Breast epithelium (tissue), 4 donors: ENCODE measurements at places on chromosomes 12 and 14. TPM values are rescaled to one million over a fixed set of nuclear protein-coding genes. Genes with fewer than 3 reads are reported as not detected.

TIMM9 gene
- 37.4 TPM for total RNA-seq

GPR135 gene
- total RNA-seq = 4.4 TPM

KLRC4 gene
- total RNA-seq = 1.5 TPM

TCL1B gene
- total RNA-seq = not detected

CPNE6 gene
- total RNA-seq = not detected

IRAK3 gene
- total RNA-seq = 88.8 TPM

SMCO2 gene
- not detected for total RNA-seq

SDR9C7 gene
- not detected for total RNA-seq

CLEC4A gene
- total RNA-seq = 3.9 TPM

LRRC10 gene
- total RNA-seq = not detected

EIF2S3B gene
- not detected for total RNA-seq

DNA sequence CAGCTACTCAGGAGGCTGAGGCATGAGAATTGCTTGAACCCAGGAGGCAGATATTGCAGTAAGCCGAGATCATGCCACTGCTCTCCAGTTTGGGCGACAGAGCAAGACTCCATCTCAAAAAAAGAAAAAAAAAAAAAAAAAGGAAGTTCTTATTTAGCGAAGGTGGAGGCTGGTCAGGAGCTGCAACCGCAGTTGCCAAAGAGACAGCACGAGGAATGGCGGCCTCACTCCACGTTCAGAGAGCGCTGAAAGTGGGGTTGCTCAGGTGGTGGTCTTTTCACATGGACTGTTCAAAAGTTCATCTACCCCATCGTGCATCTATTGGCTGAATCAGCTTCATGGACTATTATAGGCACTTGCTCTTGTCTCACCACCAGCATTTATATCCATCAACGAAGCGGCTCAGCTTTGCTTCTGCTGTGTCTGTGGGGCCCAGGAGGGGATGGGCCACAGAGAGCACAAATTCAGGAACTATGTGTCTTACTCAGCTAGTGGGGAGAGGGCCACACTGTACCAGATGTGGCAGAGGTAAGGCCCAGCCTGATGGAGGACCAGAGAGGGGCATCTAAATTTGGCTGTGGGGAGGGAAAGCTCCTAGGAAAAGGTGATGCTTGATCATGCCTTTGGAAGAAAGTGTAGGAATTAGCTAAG lies 27.3 kb downstream of the SLC25A47 start:
- no peak overlapping the region for H3K27ac ChIP-seq
- no peaks in the 10 kb centered on the region for H3K4me1 ChIP-seq
- H3K36me3 ChIP-seq = peaks cover 14% of the 10 kb centered on the region

- DNase-seq = no peak
- no peaks in the 10 kb centered on the region for H3K36me3 ChIP-seq
- no peaks in the 10 kb centered on the region for H3K4me1 ChIP-seq
- H3K4me3 ChIP-seq = no peak overlapping the region
These were observed 199.7 kb downstream of the ANO2 start for GRCh38 chr12:5745251-5745888.

DNA sequence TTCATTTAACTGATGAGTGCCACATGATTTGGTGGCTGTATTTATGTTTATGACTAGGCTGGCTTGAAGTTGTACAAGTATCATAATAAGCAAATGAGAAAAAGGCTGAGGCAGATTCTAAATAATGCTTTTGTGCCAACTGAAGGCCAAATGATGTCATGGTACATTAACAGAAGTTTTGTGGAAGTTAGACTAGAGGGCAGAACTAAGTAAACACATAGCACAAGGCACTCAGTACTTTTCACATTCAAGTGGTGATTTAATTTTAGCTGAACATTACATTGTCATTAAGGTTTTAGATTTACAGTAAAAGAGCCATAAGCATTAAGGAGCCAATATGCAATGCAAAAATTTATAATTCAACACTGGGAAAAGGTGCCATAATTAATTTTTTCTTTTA lies 21.1 kb downstream of the PPP1CC start:
- peaks cover 4% of the 10 kb centered on the region for H3K36me3 ChIP-seq
- no peaks in the 10 kb centered on the region for H3K27me3 ChIP-seq
- H3K4me1 ChIP-seq = no peaks in the 10 kb centered on the region
- no peak overlapping the region for H3K4me3 ChIP-seq
- DNase-seq = no peak

- H3K27me3 ChIP-seq = no peaks in the 10 kb centered on the region
- no peak overlapping the region for H3K4me3 ChIP-seq
- no peak for DNase-seq
- no peaks in the 10 kb centered on the region for H3K36me3 ChIP-seq
These were observed 177.2 kb downstream of the C12orf42 start for GRCh38 chr12:103318566-103318965.

DNA sequence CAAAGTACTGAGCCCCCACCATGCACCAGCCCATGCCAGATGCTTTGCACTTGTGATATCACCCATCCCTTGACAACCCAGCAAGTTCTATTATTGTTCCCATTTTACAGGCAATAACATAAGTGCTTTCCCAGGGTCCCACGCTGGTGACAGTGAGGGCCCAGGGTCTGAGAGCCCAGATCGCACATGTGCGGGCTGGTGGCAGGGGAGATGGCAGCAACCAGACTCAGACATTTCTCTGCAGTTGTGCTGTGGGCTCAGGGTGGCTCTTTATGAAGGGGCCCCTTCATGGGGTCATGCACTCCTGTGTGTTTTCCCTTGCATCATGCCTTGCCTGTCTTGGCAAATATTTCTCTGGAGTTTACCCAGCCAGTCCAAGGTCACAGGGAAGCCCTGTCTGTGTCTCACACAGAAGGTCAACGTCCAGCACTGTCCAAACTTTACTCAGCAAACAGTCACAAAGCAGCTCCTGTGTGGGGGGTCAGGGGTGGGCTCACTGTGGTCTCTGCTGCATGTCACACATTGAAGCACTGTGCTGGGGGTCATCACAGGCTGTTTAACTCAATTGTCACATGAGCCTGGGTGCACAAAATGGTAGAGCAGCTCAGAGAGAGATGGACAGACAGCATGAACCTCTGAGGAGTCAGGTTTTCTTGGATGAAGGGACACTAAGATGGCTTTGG lies 12.7 kb downstream of the SERPINA5 start:
- DNase-seq = no peak
- no peak overlapping the region for H3K27ac ChIP-seq
- no peaks in the 10 kb centered on the region for H3K27me3 ChIP-seq
- no peak overlapping the region for H3K4me3 ChIP-seq

DNA sequence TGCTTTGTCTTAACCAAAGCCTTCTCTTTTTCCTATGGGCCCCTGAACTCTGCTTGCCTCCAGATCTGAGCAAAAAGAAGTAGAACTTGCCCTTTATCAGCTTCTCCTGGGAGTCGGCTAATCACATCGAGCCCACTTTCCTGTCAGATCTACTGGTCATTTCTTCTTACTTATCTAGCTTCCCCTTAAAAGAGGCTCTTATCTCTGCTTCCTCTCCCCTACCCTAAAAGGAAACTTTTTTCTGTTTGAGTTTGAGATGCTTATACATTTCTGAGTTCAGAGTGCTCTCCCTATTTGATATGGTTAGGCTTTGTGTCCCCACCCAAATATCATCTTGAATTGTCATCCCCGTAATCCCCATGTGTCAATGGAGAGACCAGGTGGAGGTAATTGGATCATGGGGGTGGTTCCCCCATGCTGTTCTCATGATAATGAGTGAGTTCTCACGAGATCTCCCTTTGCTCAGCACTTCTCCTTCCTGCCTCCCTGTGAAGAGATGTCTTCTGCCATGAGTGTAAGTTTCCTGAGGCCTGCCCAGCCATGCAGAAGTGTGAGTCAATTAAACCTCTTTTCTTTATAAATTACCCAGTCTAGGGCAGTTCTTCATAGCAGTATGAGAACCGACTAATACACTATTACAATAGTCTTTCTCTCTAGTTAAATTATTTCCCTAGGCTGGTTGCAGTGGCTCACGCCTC lies 114.7 kb upstream of the AMN1 start:
- no peaks in the 10 kb centered on the region for H3K36me3 ChIP-seq
- H3K27me3 ChIP-seq = no peaks in the 10 kb centered on the region
- no peak for DNase-seq

DNA sequence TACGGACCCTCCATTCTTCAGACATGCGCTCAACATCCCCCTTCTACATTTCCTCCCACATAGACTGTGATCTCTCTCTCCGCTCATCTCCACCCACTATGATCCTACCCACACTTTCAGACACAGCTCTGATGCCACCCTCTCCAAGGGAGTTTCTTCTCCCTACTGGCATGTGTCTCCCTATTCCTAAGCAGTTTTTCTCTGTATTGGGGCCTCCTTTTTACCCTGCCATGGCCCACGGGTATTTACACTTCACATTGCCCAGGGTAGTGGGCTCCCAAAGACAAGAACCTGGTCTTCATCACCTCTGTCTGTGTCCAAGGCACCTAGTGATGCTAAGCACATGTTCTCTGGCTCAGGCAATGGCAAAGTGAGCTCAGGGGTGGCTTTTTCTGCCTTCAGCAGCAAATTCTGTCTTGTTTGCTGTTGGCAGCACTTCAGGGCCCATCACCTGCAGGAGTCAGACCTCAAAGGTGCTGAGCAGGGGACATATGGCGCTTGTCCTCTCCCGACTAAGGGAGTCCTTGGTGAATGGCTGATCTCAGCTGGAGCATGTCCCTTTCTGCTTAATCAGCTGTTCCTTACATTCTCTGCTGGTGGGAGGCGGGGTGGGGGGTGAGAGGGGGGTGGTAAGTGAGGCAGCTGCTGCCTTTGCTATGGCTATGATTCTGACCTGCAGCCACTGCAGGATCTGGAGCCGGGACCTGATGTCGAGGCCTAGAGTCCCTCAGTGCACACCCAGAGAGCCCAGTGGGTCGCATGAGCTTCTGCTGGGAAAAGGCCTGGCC lies 256.8 kb downstream of the PCNX1 start:
- H3K36me3 ChIP-seq = no peaks in the 10 kb centered on the region
- DNase-seq = no peak
- H3K4me3 ChIP-seq = no peak overlapping the region
- no peaks in the 10 kb centered on the region for H3K4me1 ChIP-seq

DNA sequence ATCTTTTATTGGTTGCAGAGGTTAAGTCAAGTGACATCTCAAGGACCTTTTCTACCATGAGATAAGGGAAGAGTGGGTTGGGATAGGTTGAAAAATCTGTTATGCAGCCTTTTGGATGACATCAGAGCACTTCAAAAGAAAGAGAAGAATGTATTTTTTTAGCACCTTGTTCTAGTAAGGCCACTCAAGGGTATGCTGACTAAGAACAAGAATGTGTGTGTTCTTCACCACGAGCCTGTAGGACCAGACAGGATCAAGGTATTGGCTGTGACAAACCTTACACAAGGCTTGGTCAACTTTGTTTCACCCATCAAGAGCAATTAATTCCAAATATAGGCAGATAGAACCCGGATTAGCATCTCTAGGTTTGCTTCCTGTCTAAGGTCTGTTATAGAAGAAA lies 142.5 kb downstream of the SAMD4A start:
- peaks cover 10% of the 10 kb centered on the region for H3K4me1 ChIP-seq
- no peak overlapping the region for H3K27ac ChIP-seq
- no peak overlapping the region for H3K4me3 ChIP-seq
- no peaks in the 10 kb centered on the region for H3K36me3 ChIP-seq

- no peaks in the 10 kb centered on the region for H3K4me1 ChIP-seq
- no peak overlapping the region for H3K27ac ChIP-seq
- peaks cover 14% of the 10 kb centered on the region for H3K27me3 ChIP-seq
- H3K36me3 ChIP-seq = no peaks in the 10 kb centered on the region
- H3K4me3 ChIP-seq = no peak overlapping the region
These were observed 8.5 kb downstream of the MYH6 start for GRCh38 chr14:23399591-23399990.

- no peaks in the 10 kb centered on the region for H3K4me1 ChIP-seq
- H3K4me3 ChIP-seq = no peak overlapping the region
- H3K27me3 ChIP-seq = no peaks in the 10 kb centered on the region
- H3K27ac ChIP-seq = no peak overlapping the region
- DNase-seq = no peak
- no peaks in the 10 kb centered on the region for H3K36me3 ChIP-seq
These were observed 38.2 kb downstream of the FZD10 start for GRCh38 chr12:130200445-130200844.

DNA sequence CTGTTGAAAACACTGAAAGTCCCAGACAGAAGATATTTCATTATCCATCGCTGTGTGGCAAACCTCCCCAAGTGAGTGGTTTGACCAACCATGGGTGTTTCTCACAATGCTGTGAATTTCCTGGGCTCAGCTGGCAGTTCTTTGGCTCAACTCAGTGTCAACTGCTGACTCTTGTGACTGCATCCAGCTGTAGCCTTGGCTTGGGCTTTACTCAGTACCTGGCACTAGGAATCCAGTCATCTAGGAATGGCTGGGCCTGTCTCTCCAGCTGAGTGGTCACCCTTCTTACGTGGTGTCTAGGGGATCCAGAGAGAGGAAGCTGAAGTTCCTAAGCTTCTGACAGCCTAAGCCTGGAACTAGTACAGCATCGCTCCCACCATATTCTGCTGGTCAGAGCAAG lies 80.7 kb upstream of the PSMC1 start:
- no peaks in the 10 kb centered on the region for H3K27me3 ChIP-seq
- H3K4me1 ChIP-seq = no peaks in the 10 kb centered on the region
- H3K27ac ChIP-seq = no peak overlapping the region
- H3K4me3 ChIP-seq = no peak overlapping the region
- DNase-seq = no peak

DNA sequence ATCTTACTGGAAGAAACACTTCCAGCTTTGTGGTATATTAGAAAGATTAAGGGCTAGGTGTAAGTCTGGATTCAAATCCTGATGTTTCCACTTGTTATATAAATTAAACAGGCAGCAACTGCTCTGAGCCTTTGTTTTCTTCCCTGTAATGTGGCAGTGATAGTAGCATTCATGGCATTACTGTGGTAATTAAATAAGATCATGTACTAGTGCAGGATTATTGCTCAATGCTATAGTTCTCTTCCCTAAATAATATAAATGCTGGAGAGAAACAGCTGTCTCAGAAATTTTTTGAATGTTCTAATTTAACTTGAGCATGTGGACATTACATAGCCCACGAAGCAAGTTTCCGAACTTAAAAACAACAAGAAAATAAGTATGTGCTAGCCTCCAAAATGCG lies 5.4 kb downstream of the TMEM117 start:
- no peaks in the 10 kb centered on the region for H3K4me1 ChIP-seq
- DNase-seq = no peak
- no peaks in the 10 kb centered on the region for H3K27me3 ChIP-seq
- no peak overlapping the region for H3K4me3 ChIP-seq
- no peak overlapping the region for H3K27ac ChIP-seq

- H3K27me3 ChIP-seq = no peaks in the 10 kb centered on the region
- no peaks in the 10 kb centered on the region for H3K36me3 ChIP-seq
- H3K4me1 ChIP-seq = no peaks in the 10 kb centered on the region
- no peak overlapping the region for H3K4me3 ChIP-seq
- H3K27ac ChIP-seq = no peak overlapping the region
- DNase-seq = no peak
These were observed 171.7 kb downstream of the MYRFL start for GRCh38 chr12:69996722-69997121.

DNA sequence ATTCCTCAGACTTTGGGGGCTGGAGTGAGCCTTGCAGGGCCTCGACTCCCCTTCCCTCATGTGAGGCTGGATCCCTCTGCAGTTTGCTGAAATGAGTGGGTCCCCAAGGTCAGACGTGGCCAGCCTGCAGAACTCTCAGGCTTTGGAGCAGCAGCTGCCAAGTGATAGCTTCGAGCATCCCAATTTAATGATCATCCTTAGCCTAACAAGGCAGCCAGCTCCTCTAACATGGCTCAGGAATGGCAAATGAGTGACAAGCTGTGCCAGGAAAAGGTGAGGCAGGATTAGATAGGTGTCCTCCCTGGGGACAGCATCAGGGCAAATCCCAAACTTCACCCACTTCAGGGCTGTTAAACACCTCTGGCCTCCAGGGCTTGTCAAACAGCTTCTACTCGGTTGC lies 130.7 kb upstream of the PWP1 start:
- H3K4me3 ChIP-seq = no peak overlapping the region
- H3K27ac ChIP-seq = no peak overlapping the region
- no peaks in the 10 kb centered on the region for H3K36me3 ChIP-seq
- no peaks in the 10 kb centered on the region for H3K27me3 ChIP-seq
- H3K4me1 ChIP-seq = no peaks in the 10 kb centered on the region
